ENCODE measurements at places on chromosomes 3 and 15.

DNA sequence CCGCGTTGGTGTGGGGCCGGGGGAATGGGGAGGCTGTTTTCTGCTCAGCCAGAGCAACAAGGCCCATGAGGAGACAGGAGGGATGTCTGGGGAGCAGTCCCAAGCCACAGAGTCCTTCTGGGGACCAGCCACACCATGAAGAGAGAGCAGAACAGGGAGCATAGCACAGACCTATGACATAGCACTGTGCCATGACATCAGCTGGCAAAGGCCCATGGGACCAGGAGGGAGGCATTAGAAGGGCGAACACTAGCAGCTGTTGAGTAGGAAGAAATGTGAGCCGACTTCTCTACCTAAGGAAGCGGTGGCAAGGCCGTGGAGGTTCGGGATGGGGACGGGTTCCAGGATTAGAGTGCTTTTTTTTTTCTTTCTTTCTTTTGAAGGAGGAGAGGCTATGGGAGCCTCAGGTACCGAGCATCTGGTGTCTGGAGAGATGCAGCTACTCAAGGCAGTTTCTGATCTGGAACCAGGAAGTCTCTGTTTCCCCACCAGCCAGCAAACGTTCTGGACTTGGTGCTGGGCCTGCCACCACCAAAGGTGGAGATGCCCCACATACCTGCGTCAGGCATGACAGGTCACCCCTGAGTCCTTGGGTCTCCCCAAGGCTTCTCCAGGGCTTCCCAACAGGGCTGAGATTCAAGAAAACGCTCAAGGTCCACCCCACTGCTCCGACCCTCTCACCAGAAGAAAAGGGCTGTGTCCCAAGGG is 77.3 kb upstream of the CGNL1 start:
- no peak for DNase-seq

DNA sequence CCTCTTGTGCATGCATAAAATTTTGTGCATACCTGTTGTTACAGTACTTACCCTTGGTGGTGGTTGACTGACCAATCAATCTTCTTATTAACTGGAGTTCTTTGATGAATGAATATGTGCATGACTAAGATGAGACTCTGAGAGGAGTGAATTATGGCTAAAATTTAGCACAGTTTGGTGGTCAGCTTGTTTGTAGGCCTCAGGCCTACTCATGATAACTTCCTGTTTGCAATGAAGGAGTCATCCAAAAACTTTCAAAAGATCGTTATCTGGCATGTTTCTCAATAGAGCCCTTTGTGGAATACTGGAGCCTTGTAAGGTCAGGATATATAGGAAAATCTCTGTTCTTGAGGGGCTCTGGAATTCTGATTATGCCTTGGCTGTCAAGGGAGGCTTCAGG is 66.5 kb downstream of the LEKR1 start:
- DNase-seq, result no peak

DNA sequence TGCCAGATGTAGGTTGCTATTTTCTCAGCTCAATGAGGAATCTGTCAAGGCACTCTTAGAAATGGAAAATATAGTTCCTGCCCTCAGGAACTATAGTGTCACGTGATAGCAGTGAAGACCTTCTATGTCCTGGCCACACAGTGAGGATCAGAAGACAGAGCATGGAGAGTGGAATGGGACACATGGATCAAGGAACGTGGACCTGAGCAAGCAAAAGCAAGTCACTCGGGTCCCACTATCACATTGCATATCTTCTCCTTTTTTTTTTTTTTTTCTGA is 21.2 kb downstream of the SMAD3 start:
- DNase-seq, result no peak

DNA sequence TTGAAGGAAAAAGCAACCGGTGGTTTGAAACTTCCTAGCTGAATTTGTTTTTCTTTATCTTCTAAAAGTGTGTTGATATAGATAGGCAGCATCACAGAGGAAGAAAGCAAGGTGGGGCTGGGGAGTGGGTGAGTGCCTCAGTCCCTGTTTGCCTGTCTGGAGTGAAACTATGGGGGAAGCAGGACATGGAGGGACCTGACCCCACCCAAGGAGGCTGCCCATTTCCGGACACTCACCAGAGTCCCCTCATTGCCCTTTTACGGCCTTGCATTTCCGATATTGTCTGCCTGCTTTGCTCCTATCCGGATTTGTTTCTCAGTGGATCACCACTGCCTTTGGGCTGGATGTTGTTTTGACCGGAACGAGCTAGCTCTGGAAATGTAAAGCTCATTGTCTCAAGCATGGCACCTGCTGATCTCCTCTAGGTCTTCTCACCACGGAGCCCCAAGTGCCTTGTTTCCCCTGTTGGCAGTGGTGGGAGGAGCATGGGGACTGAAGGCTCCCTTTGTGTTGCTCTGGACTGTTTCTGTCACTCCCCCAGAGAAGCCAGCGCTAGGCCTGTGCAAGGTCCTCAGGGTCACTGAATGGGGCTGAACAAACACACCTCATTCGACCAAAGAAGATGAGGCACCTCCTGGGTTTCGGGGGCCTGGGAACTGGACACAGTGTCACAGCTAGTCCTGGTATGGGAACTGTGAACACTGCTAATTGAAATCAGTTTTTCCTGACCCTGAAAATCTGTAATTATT is 7.0 kb downstream of the CLDN11 start:
- no peak for DNase-seq

- DNase-seq, result no peak
These were observed 32.2 kb downstream of the SLC24A1 start for GRCh38 chr15:65653801-65654521.

GRCh38 chr15:90950676-90951075 is 4.0 kb upstream of the RCCD1 start:
- DNase-seq, result no peak

DNA sequence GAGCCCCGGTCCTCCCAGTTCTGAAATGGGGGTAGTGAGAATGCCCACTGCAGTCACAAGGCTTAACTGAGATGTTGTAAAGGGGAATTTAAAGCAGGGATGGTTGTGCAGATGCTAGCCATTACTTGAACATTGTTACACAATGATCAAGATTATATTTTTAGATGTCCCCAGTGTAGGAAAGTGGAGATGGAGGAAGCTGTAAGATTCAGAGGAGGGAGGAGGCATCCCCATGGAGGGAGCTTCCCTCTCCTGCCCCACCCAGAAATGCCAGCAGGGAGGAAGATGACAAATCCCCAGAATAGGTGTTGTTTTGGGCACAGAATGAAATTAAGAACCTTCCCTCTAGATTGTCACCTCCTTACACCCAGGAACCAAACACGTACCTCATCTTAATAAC is 46.1 kb downstream of the EFCAB12 start:
- no peak for DNase-seq

DNA sequence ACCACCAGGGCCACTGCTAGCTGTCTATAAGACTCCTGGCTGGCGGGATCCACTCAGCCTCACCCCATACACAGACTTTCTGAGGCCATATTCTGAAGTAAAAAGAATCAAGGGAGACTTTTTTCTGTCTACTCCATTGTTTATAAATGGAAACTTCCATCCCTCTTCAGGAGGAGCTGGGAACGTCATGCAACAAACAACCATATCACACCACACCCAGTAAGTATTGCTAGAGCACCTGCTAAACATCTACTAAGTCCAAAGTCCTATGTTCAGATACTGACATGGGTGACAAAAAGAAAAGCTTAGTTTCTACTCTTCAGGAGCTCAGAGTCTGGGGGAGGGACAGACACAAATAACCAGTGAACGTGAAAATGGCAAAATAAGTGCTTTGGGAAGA is 324.8 kb upstream of the ONECUT1 start:
- no peak for DNase-seq

DNA sequence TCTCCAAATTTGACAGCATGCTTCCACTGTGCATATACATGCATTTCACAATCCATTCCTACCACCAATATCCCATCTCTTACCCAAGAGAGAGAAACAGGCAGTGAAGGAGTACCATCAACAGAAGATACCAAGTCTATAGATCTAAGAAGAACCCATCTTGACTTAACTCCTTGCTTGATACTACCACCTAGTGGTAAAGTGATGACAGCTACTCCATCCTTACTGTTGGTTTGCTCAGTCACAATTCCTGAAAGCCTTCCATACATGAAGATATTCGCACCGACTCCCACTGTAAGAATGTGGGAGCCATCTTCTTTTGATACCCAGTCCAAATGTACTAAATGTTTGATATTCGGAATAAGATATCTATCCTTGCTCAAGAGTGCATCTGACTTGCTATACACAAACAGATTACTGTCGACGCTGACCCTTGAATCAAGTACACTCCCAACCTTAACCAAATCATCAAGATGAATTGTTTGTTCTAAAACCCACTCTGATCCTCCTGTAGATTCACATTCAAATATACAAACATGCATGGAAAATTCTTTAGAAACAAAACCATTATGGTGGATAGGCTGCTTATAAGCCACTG is 123.1 kb downstream of the DMXL2 start:
- DNase-seq, result no peak

- DNase-seq, result no peak
These were observed 109.1 kb downstream of the POLQ start for GRCh38 chr3:121436641-121437040.

GRCh38 chr3:170760174-170760526 is 109.8 kb downstream of the RPL22L1 start:
- no peak for DNase-seq

- no peak for DNase-seq
These were observed 1078.5 kb downstream of the TUSC7 start for GRCh38 chr3:117788061-117788460.

DNA sequence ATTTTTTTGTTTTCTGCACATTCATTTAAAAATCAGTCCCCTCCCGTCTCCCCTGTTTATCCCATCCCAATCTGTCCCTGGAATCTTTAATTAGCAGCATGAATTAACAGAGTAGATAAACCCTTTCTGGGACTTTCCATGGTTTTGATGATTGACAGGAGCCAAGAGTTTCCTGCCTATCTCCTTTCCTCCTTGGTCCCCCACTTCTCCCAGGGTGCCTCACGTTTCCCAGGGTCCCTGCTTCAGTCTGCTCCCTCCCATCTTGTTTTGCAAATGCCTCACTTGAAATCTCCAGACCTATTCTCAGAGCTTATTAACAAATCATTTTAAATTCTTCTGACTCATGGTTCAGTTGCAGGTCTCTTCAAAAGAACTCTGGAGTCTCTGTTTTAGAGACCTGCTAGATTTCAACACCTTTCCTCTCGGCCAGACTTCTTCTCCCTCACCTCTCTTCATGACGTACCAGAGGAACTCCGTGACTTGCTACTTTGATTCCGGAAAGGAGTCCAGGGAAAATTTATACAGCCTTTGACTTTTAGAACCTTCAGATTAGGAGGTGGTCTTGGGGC is 238.5 kb downstream of the ITPR1 start:
- DNase-seq, result no peak

DNA sequence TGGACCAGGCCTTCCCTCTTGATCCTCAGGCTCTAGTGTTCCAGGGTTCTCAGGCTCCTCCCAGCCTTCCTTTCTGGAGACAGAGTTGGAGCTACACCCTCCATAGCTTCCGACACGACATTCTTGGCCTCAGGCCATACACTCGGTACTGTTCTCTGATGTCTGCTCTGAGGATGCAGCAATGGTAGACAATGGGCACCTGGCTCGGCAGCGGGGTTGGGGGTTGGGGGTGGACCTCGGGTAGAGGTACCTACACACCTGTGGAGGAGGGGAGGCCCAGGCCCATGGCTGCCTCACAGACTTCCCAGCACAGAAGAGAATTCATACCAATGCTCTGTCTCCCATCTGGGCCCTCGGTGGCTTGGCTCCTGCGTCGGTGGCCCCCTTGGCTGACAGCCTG is 21.4 kb downstream of the CCDC13 start:
- no peak for DNase-seq

- no peak for DNase-seq
These were observed 36.2 kb downstream of the UMPS start for GRCh38 chr3:124766113-124767095.

- DNase-seq, result no peak
These were observed 58.6 kb upstream of the ARHGEF3 start for GRCh38 chr3:56860351-56860750.

- DNase-seq, result no peak
These were observed 513.4 kb downstream of the SHQ1 start for GRCh38 chr3:72334681-72335457.

DNA sequence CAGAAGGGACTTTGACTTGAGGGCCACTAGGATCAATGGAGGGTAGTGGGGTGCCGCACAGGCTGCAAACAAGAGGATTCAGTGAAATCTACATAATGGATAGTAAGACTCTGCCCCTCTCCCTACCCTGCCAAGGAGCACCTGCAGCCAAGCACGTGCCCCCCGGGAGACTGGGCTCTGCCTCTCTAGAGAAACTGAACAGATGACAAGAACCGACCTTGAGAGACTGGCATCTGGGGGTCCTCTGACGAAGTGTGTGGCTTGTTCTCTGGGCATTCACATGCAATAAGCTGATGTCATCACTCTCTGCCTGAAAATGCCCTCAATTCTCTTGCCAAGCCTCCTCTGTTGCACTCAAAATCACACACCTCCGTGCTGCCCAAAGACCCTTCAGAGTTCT is 132.3 kb downstream of the FAM43A start:
- no peak for DNase-seq

GRCh38 chr3:44232407-44232806 is 9.3 kb upstream of the TOPAZ1 start:
- DNase-seq, result no peak

DNA sequence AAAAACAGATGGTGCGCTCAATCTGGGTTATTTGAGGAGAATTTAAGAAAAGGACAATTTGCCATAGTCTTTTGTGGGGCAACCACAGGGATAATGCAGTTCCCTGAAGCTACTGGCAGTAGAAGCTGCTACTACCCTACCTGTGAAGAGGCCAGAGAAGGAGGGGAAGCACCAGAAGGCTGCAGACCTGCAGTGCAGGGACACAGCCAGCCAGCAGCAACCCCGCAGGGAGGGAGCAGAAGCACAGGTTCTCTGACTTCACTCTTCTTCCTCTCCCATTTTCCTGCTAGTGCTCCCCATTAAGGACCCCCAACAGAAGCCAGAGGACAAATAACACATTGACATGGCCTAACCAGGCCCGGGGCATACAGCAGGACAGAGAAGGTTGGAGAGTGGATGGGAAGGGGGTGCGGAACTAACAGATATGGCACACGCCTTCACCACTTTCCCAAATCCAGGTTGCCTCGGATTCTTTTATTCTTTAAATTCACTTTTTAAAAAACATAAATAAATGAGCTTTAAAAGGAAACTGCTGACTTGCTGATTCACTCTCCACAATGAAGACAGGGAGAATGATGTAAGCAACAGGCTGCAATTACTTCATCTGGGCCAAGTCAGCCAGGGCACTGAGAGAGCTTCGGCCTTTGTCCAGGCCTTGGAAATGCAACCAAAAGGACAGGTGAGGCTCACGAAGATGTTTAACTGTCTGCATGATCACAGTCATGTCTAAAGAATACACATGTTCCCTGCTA is 30.1 kb downstream of the POPDC2 start:
- no peak for DNase-seq

GRCh38 chr3:150243466-150243865 is 164.6 kb upstream of the TSC22D2 start:
- no peak for DNase-seq
